ENCODE measurements at places on chromosomes 3 and 15.

DNA sequence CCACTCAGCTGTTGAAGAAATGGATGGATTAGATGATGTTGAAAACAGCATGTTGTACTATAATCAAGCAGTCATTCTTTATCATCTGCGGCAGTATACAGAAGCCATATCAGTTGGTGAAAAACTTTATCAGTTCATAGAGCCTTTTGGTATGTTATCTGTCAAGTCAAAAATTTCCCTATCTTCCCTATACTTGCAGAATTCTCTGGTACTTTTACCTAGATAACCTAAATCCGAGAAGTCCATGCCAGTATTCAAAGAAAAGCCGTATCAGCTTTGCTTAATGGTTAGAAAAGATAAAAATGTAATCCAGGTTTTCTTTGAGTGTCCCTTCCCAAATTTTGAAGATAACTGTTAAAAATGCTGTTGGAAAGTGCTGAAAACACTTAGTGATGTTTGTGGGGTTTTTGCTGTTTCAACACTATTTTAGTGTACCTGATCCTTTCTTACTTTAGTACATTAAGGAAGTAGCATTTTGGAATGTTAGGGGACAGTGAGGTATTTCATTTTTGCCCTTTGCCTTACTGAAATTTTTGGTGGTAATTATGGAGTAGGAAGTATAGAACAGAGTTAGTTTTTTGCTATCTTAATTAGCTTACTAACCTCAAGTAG lies 23.8 kb downstream of the CNOT10 start:
- no peak for DNase-seq

DNA sequence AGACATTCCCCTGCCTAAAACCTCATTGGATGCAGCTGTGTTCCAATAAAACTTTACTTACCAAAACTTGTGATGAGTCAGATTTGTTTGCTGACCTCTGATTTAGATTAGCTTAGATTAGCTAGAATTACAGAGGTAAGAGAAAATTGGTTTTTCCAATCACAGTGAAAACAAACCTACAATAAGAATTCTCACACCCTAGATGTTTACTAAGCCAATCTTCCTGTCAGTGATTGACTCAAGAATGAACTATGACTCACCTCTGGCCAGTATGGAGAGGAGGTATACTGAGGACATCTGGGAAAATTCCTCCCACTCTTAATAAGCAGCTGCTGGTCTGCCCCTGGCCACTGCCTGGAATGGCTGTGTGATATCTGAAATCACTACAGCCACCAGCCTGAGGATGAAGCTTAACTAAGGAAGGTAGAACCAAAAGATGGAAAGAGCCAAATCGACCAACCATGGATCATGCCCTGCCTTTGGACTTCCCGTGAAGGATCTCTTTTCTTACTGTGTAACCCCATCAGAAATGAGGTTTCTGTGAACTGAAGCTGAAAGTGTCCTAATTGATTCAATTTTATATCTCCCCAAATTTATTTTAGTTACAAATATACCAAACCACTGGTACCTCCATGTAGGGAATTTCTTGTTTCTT lies 19.0 kb upstream of the GHSR start:
- no peak for DNase-seq

DNA sequence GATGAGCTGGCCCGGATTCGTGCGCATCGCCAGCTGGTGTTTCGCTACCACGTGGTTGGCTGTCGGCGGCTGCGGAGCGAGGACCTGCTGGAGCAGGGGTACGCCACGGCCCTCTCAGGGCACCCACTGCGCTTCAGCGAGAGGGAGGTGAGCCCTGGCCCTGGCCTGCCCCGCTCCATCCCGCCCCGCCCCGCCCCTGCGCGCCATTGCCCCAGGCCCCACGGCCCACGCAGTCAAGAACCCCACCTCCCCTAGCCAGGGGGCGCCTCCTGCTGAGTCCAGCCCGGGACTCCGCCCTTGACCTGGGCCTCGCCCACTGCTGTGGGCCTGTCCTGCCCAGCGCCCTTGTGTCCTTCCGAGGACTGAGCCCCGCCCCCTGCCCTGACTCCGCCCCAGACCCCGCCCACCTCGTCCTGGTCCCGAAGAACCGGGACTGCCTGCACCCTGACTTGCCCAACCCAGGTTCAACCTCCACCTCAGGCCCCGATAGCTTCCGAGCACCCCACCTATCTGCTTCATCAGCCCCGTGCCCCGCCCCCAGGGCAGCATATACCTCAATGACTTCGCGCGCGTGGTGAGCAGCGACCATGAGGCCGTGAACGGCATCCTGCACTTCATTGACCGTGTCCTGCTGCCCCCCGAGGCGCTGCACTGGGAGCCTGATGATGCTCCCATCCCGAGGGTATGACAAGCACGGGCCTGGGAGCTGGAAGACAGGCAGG lies 14.8 kb downstream of the NT5DC2 start:
- no peak for DNase-seq

DNA sequence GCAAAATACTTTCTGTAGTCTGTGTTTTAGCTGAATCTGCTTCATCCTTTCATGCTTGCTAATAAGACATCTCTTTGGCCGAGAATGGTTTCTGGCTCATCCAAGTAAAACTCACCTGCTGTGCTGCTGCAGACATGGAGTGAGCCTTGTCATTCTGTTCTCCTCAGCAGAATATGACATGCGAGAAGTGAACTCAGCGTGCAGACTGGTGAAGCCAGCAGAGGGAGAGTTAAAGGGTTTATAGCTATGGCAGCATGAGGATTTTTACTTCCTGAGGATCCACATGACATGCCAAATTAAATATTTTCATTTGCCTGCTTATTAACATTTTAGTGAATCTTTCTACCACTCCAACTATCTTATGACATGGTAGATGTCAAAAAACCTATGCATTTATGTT lies 658.4 kb upstream of the NECTIN3 start:
- DNase-seq, result no peak

- no peak for DNase-seq
These were observed 29.8 kb downstream of the OXNAD1 start for GRCh38 chr3:16294844-16295243.

GRCh38 chr3:59809016-59809415 lies 759.2 kb upstream of the CFAP20DC start:
- DNase-seq, result no peak

- DNase-seq, result no peak
These were observed 46.3 kb downstream of the DGKG start for GRCh38 chr3:186315581-186316354.

DNA sequence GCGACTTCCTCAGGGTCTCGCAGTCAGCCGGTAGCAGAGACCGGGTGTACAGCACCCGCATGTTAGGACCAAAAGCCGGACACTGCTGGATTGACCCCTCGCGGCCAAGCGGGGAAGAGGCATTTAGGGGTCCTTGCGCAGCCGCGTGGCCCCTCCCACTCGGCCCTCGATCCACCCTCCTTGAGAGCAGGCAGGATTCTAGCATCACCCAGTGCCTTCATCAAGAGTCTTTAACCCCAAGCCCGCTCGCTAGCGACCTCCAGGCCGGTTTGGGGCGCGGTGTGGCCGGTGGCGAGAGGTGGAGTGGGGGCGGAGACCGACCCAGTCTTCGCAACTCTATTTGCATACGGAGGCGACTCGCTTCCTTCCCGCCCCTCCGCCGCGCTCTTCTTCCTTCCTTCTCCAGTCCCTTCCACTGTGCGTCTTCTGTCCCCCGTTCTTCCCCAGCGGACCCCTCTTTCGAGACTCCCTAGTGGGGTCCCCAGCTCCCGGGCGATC lies at the start of gene ST6GAL1:
Gene ST6GAL1 (plus strand): TSS at position 384 of the 498 bp plus-strand sequence. CDS start 112,178 bp downstream, outside the sequence.
- peak; percentile 65 for DNase-seq
